ENCODE measurements at places on chromosomes 6 and 20.
A peak's percentile ranks its signal among the peaks of the same experiment; 100 is the strongest.

GRCh38 chr6:139290787-139291311 is 949 bp downstream of the TXLNB start:
- DNase-seq: no peak

GRCh38 chr20:8967641-8968245 is 101.1 kb upstream of the PLCB4 start:
- no peak for DNase-seq

DNA sequence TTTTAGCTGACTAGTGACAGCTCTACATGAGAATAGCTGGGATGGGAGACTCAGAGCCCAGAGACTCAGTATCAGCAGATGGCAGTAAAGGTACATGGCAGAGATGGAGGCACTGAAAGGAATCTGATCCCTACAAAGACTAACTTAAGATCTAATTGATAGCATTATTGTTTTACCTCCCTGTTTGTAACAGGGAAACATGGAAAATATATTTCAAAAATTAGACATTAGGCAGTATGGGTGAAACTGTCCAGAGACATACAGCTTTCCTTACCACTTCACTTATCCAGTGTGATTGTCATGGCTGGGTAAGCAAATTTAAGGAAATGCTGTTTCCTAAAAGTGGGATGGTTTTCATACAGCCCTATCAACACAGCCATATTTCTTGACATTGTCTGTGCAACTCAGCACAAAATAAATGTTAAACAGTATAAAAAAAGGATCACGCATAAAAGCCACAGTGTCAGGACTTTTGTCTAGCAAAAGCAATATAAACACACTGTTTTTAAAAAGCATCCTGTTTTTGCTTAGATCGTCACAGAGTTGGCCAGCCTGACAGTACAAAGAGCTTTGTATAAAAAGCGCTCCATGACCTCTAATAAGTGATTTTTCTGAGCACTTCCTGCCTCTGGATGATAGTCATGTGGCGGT is 376.9 kb downstream of the PHF3 start:
- DNase-seq: no peak

DNA sequence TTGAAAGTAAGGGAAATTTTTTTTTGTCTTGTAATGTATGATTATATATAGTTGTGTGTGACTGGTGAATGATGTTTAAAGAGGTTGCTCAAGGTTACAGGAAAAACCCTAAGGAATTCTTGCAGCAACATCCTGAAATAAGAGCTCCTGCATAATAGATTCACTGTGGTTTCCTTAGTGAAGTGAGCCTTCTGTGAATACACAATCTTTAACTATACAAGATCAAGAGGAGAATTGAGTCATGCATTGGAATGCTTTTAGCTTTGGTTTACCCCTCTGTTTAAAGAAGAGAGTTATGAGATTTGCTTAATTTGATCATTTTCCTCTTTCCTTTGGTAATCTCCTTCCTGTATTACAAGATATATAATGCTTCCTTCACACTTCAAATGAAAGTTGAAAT is 141.6 kb upstream of the EYA4 start:
- no peak for DNase-seq

- DNase-seq: no peak
Observed at GRCh38 chr6:139600919-139601475, 226.5 kb upstream of the CITED2 start.

DNA sequence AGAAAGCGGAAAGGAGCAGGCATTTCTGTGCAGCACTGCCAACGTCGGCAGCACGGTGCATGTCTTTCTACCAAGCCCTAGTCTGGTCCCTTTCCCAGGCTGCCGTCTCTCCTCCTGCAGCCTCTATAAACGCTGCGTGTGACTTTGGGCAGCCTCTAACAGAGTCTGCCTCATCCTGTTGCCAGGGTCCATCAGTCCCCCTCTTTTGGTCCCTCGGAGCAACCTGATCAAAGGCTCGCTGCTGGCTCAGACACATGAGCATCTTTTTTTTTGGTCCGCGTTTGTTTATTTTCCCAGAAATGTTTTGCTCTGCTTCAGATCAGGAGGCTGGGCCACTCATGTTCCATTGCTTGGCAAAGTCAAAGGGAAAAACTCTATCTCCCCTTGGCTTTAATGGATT is 166.8 kb upstream of the CST7 start:
- no peak for DNase-seq

GRCh38 chr20:47349365-47350180 is 6.9 kb downstream of the ZMYND8 start:
- DNase-seq: no peak

GRCh38 chr20:17559338-17559737 is 10.5 kb upstream of the DSTN start:
- no peak for DNase-seq

GRCh38 chr20:50412069-50412468 is 98.1 kb upstream of the PTPN1 start:
- no peak for DNase-seq

DNA sequence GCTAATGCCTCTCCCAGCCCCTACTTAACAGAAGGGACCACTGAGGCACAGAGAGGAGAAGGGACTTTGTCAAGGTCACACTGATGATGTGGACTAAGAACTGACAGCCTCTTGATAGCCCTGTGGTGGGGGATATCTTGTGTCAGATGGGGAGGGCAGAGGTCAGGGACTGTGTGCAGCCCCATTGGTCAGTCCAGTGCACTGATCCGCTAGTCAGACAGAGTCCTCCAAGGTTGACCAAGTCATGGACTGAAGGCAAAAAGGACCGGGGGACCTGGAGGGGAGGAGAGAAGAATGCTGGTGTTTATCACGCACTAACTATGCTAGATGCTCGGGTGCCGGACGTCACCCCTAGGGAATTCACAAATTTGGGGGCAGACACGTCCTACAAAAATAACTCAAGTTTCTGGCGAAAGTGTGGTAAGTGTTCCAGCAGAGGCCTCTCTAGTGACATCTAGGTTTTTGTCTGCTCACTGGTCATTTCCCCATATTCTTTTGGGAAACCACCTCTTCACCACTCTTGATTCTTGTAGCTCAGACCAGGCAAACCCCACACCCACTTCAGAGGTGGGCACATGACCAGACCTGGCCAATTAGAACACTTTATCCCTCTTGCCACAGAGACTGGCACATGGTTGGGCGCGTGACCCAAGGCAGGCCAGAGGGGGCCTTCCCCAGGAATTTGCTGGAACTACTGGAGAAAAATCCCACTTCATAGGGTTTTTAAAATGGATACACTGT is 21.0 kb downstream of the TCF15 start:
- DNase-seq: no peak

DNA sequence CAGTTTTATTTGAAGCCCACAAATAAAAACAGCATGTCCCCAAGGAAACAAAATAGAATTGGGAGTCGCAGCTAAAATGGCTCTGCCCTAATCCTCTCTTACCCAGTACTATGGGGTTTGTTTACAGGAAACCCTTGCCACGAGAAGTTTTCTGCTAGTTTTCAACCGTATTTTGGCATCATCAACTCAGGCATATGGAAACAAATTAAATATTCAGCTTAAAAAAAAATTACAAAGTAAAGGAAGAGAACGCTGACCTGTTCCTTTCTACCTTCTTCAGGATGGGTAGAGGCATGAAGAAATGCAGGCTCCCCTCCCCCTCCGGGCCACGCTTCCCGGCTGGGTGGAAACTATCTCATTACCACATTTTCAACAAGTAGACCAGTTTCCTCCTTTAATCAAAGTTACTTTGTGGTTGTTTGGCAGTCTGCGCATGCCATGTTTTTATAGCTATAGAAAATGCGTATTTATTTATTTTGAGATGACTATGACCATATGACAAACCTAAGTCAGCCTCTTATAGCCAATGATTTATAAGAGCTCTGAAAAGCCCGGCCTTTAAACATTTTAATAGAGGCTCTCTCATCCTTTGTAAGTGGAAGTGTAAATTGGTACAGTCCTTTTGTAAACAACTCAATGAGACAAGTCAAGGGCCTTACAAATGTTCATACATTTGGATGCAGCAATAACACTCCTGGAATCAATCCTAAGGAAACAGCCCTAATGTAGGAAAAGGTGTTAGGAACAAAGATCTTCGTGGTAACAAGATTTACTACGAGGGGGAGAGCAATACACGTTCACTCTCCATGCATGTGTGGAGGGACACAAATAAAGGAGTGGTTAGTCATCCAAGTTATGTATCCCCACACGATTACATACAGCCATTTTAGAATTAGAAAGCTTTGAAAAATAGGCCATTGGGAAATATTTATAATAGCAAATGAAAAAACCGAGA is 16.1 kb upstream of the ZNF217 start:
- DNase-seq: peak; percentile 76

GRCh38 chr20:22288156-22288555 is 296.2 kb downstream of the FOXA2 start:
- DNase-seq: no peak

DNA sequence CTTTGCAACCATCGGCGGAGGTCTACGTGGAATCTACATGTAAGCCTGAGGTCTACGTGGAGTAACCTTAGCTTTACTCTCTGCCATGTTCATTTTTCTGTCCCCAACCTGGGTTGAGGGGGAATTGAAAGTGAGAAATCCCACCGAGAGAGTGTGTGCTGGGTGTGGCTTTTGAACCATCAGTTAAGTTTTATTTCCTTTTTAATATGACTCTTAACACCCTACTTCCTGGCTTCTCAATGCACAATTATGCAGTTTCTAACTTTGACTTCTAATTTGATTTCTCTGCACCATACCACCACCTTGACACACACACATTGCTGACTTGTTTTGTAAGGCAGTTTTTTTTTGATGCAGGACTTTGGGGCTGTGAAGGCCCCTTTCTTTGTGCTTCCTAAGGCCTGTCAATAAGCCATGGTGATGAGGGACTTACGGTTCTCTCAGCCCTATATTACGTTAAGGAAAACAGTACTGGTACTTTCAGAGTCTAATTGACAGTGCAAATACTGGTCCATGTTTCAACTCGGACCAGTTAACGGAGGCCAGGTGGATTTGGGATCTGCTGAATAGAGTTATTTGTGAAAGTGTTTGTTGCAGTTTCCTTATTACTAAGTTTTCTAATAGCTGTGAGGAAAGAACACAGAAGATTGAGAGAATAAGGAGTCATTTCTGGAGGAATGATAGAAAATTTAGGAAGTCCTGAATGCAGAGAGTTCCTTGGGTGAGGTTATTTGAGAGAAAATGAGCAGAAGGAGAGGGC is 206.5 kb downstream of the JARID2 start:
- DNase-seq: no peak

DNA sequence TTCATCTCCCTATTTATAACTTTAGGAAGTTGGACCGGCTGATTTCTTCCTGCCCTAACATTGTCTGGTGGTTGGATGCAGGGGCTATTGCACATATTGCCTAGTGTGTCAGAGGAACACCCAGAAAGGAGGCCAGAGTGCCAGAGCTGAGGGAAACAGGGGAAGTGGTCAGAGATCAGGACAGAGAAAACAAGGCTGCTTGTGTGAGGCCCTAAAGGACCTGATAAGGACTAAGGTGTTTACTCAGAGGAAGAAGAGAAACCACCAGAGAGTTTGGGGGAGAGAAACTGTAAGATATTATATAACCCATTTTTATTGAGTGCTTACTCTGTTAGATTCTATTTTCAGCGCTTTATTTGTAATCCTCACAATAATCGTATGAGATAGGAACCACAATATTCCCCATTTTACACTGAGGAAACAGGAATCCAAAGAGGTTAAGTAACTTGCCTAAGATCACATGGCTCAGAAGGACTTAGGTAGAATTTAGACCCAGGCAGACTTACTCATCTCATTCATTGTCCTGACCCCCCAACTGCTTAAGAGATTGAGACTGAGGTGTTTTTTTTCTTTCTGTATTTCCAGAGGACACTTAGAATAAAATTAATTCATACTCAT is 54.0 kb upstream of the REV3L start:
- no peak for DNase-seq

- DNase-seq: no peak
Observed at GRCh38 chr6:137305691-137306090, 86.5 kb upstream of the IFNGR1 start.

GRCh38 chr6:130216620-130217019 is 6.1 kb downstream of the SAMD3 start:
- DNase-seq: no peak

GRCh38 chr6:33758815-33759216 is 12.1 kb upstream of the IP6K3 start:
- no peak for DNase-seq

DNA sequence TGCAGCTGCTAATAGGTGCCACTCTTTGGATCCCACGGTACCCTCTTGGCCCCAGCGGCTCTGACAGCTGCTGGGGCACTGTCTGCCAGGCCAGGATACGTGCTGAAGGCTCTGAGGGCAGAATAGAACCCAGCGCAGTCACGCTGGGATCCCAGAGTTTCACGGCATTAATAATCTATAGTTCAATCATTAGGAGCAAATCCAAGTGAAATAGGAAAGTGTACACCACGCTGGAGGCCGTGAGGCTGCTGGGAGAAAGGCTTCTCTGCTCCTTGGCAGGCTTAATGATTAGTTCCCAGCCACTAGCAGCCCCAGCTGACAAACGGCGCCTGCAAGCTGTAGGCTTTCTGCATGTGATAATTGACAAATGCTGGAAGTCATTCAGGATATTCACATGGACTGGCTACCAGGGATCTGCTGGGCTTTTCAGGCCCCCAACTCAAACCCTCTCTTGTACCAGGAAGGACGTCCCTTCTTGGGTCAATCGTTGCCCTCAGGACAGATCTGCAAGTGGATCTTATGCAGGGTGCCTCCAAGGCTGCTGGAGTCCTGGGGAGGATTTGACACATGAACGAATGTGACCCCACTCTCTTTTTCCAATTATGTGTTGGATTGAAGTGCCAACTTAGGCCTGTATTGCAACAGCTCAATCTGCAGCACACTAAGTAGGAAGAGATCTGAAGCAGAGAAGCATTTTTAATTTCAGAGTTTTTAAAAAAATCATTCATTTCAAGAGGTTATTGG is 50.1 kb upstream of the INSM1 start:
- no peak for DNase-seq

DNA sequence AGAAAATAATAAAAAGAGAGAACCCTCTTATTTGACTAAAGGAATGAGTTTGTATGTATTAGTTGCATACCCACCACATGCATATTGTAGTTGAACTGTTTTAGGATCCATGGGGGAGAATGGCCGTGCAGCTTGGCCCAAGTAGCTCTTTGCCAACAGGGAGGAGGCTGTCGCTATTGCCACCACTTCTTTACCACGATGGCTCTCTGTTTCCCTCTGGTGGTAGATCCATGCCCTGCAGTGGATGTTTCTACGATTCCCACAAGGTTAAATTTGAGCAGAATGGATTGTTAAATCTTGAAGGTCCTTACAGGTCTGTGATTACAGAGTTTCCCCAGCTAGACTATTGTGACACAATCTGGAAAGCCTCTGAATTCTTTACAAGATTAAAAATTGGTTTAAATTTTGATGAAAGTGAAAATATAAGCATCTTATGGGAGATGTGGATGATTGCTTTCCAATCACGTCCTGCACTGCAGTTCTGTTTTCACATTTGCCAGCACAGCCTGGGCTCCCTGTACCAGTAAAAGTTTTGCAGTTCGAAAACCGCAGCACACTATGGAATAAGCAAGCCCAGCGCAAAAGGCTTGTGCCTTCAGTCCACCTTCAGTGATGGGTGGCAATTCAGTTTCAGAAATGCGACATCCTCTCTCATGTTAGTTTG is 34.4 kb upstream of the FNDC1 start:
- DNase-seq: peak; percentile 73

Measured in activated T-cell treated with anti-CD3 and anti-CD28 coated beads, Interleukin-2, amount 50 U/mL, for 1 hour (primary cell).